Stimulated activated CD8-positive, alpha-beta memory T cell treated with anti-CD3 and anti-CD28 coated beads, Interleukin-7, amount 100 ng/mL, for 1 hour (primary cell): ENCODE measurements at places on chromosomes 2 and 18.
A peak's percentile ranks its signal among the peaks of the same experiment; 100 is the strongest.

DNA sequence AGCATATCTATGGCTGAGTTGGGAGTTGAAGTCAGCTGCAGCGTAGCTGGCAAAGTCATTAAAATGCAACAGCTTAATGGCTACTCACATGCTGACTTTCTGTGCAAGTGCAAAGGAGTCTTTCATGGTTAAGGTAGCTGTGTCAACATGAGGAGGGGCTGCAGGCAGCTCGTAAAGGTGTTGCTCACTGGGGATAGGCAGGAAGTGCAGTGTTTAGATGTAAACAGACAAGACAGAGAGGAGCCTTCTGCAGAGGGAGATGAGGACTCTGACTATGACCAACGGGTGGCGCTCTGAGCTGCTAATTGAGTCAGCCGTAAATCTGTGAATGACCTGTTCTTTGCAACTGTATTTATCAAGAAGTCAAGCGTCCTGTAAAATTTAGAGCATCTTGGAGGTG is 22.3 kb upstream of the CAVIN2 start:
- no peak for DNase-seq

DNA sequence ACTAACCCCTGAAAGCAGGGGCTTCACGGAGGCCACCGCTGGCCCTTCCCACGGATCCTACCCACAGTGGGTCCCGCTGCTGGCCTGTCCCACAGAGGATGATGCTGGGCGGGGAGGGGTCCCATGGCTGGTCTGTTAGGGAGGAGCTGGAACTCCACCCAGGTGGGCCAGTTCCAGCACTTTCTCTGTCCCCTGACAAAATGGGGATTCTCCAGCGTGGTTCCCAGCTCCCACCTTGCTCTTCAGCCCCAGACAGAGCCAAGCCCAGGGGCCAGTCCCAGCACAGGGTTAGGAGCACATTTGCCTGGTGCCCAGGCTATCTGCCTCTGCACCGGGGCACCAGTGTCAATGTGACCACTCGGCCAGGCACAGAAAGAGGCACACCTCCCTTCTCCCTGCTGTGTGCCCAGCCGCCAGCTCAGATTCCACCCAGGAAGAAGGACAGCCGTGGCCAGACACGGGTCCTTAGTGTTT is 50.0 kb downstream of the ANKMY1 start:
- no peak for DNase-seq

- no peak for DNase-seq
Measured at GRCh38 chr2:16960579-16960978, 294.9 kb upstream of the CYRIA start.

DNA sequence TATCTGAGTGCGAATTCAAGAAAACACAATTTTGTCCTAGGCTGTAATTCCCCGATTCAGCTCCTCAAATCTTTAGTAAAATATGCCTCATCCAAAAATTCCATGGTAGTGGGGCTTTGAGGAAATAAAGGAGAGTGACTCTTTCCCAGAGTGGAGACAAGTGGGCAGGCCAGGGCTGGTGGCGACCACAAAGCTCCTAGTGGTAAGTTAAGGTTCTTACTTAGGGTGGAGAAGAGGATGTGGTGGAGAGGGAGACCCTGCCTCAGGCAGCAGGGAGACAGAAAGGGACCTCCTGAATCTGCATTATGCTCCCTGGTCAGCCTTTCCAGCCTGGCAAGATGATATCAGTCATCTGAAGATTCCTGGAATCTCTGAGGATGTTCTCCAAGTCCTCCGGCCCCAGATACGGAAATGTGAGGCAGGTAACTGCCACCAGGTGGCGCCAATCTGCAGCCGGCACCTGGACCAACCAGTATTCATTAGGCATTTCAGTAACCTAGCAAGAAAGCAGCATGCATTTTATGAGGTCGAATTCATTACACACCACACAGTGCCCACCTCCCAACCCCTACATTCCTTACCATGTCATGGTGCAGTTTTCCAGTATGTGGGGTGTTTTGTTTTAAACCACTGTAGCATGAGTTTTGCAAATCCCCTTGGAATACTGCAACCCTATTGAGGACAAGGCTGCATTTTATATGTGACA is 106.4 kb downstream of the POLE4 start:
- peak; percentile 24 for DNase-seq

DNA sequence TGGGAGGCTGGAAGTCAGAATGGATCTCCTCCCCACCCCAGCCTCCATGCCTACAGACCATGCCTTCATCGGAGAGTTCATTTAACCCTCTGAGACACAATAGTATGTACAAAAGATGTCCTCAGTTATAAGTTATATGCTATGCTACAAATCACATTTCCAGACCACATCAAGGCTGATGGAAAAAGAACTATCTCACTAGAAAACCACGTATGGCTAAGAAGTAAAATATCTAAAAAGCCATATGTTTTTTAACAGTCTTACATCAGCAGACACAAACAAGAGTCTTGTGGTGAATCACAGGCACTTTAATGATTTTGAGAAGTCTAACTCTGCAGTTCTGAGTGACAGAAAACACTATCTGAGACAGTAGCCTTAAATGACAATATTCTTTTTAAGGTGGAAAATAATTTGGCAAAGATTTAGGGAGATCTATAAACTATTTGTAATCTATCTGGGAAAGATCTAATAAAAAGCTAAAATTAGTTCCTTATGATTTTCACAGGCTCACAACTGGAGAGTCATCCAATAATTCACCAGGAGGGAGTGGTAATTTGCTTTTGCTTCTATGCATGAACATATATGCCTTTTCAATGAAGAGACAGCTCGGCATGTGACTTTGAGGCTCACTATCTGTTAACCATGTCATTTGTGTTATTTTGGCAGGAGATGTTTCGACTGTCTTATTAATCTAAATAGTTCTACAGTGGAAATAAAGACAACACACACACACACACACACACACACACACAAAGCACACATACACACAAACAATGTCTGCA is 197.5 kb downstream of the IRS1 start:
- DNase-seq = no peak

GRCh38 chr18:13406736-13407135 is 188.2 kb downstream of the LDLRAD4 start:
- DNase-seq = no peak

DNA sequence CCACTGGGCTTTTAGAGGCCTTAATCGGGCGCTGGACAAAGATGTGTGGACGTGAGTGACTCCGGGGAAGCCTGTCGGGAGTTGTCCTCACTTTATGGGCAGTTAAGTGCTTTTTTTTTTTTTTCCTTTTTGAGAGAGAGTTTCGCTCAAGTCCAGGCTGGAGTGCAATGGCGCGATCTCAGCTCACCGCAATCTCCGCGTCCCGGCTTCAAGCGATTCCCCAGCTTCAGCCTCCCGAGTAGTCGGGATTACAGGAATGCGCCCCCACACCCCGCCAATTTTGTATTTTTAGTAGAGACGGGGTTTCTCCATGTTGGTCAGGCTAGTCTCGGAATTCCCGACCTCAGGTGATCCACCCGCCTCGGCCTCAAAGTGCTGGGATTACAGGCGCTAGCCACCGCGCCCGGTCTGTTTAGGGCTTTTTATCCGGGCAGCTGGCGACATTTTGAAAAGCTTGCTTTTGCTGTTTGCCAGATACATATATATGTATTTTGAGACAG is 1.5 kb downstream of the MSH6 start:
- no peak for DNase-seq
